ENCODE measurements at places on chromosomes 12 and 14.

GRCh38 chr12:56670836-56671235, 17.2 kb downstream of the PTGES3 start:
- ATAC-seq, result no peak

- ATAC-seq, result no peak
These were observed 540.0 kb downstream of the RERGL start for GRCh38 chr12:17550011-17550410.

DNA sequence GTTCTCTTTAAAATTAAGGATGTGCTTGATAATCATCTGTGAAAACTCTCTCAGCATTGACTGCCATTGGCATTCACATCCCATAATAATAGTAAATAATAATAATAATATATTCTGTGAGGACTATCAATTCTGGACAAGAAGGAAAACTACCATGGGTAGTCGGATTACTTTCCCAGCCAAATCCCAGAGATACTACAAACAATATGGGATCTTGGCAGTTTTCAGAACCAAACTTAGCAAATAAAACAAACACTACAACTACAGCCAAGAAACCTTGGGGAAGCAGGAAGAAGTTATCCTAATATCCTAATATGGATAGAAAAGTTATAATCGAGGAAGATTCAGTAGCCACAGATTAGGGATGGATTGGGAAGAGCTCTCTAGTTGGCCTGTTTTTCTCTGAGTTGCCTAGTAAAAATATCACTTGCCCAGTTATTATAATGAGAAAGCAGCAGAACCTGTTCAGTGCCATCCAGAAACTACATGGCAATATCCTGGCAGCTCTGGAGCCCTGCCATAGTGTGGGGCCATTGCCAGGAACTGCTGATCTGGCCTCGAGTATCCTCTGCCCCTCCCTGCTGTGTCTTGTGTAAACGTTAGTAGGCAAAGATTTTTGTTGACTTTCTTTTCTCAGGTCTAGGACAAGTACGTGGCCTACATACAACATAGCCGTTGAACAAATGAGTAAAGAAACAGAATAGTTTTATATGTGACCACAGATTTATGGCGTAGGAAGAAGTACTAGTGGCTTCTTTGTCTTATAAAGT, 193.5 kb downstream of the SLC2A13 start:
- ATAC-seq, result no peak

DNA sequence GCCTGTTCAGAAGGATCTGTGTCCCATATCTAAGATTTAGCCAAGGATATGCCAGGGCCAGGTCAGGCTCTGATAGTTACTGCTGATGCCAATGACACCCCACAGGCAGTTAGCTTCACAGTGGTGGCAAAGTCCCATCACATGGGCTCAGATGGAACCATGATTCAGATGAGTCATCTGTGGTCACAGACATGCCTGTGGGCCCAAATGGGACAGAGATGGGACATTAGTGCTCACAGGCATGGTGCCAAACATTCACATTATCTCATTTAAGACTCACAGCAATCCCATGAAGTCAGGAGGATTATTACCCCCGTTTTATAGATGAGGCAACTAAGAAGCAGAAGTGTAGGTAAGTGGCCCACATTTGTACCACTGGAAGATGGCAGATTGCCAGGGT, 207.8 kb downstream of the DPF3 start:
- no peak for ATAC-seq

GRCh38 chr14:24060984-24061913, 9.4 kb downstream of the CARMIL3 start:
- ATAC-seq, result no peak

GRCh38 chr14:31137214-31137889, 70.2 kb downstream of the HECTD1 start:
- no peak for ATAC-seq

DNA sequence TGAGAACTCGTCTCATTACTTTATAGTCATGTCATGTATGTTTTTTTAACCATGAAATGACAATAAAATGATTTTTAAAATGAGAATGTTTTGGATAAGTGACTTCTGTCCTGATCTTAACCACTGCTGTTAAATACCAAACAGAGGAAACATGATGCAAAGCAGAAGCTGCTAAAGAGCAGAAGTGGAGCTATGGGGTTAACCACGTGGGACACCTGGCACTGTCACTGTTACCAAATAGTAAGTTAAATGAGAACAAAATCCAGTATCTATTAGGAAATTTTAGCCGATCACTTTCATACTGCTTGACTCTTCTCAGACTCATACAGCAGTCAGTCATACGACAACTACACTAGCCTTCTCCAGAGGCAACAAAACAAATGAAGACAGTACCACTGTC, 82.4 kb downstream of the SCAF11 start:
- ATAC-seq, result no peak

DNA sequence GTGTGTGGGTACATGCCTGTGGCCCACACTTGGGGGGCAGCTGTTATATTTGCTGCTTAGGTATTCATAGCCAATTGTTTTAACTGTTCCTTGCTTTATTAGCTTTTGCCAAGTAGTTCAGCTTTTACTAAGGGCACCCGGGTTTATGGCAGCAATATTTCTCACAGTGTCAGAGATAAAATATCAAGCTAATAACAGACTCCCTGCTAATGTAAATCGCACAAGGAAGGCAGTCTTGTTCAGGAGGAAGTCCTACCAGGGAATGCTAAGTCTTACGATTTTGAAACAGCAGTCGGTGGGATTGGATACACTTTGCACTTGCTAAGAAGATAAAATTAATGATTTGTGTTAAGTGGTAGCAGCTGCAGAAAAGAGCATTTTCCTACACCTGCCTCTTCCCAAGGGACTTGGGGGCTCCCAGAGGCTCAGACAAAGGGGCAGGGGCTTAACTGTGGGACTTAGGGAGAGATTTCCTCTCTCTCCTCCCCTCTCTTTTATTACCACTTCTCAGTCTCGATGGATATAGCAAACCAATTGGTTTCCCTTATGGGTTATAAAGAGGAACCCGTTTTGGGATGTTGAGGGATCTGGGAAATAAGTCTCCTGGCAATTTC, 175.1 kb downstream of the NRXN3 start:
- no peak for ATAC-seq

DNA sequence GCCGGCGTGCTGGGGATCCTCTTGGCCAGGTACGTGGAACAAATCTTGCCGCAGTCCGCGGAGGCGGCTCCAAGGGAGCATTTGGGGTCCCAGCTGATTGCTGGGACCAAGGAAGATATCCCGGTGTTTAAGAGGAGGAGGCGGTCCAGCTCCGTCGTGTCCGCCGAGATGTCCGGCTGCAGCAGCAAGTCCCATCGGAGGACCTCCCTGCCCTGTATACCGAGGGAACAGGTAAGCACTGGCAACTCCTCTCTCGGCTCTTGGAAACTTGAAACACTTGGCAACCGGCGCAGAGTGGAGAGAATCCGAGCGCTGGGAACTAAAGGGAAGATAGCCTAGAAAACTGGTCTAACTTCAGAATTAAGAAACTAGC, 1.7 kb downstream of the PDE3A start:
- ATAC-seq, result no peak

- ATAC-seq, result no peak
These were observed 41.3 kb upstream of the SYCP3 start for GRCh38 chr12:101780599-101780998.

DNA sequence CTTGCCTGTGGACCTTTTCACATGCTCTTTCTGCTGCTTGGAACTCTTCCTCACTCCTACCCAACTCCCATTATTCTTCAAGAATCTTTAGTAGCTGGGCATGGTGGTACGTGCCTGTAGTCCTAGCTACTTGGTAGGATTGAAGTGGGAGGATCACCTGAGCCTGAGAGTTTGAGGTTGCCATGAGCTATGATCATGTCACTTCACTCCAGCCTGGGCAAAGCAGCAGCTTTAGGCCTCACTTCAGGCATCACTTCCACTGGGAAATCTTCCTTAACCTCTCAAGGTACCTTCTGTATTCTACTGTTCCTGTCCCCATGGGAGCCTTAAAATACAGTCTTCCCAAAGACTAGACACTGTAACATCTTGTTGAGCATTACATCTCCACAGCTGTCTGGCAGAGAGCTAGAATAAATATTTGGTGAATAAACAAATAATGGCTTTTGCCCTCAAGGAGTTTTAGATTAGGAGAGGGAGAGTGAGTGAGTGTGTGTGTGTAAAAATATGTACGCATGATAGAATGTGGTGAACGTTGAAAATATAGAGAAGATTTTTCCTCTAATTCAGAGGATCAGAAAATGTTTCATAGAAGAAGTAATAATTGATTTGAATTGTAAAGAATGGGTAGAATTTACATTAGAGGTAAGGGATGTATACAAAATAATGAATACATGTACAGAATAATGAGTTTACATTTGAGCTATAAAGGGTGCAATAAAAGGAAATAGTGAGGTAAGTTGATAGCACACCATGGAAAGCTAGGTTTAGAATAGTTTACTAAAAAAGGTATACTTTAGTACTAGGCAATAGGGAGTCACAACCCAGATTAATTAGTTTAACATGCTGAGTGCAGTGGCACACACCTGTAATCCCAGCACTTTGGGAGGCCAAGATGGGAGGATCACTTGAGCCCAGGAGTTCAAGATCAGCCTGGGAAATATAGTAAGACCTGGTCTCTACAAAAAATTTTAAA, 29.2 kb upstream of the BMAL2 start:
- no peak for ATAC-seq

Measured in activated CD4-positive, CD25-positive, alpha-beta regulatory T cell treated with anti-CD3 and anti-CD28 coated beads, Interleukin-2, amount 50 U/mL, for 24 hours (primary cell).